Urothelium cell line (cell line): ENCODE measurements at places on chromosomes 12 and 14.

GRCh38 chr12:75196408-75196807 is 13.2 kb downstream of the KCNC2 start:
- no peak for DNase-seq

DNA sequence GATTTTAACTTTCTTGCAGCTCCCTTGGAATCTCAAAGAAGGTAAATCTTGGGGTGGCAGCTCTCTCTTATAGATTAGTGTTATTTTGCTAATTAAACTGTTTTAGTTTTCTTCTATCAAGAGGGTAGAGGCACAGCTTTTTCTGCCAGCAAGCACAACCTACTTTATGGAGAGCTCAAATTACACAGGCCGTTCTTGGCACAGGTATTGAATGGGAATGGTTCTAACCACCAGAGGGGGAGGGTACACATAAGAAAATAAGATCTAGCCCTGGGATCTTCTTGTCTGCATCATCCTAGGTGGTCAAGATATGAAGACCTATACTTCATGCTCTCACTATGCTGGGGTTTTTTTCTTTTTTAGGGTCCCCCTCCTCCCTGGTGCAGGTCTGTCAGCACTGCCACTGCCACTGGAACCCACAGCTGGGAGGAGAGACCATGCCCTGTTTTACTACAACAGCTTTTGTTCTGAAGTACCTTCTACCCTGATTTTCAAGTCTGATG is 48.6 kb upstream of the STAC3 start:
- DNase-seq = no peak

DNA sequence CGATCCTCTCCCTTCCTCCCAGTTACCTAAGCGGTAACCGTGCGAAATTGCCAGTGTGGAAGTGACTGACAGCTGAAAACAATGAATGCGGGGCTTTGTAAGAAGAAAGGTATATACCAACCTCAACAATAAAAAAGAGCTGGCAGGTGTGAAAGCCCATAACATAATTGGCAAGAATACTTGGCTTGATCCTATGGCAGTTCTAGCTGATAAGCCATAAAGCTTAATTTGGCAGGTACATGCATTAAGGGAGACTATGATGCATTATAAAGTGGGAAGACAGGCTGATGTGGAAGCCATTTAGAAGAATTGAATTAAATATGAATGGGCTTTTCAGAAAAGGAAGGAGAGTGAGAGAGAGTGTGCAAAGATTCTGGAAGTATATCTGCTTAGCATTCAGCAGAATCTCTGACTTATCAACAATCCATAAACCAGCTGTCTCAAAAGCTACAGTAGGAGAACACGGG is 71.3 kb downstream of the CRACR2A start:
- no peak for DNase-seq

- DNase-seq = no peak
Observed at GRCh38 chr14:74973003-74973653, 17.7 kb upstream of the PGF start.

DNA sequence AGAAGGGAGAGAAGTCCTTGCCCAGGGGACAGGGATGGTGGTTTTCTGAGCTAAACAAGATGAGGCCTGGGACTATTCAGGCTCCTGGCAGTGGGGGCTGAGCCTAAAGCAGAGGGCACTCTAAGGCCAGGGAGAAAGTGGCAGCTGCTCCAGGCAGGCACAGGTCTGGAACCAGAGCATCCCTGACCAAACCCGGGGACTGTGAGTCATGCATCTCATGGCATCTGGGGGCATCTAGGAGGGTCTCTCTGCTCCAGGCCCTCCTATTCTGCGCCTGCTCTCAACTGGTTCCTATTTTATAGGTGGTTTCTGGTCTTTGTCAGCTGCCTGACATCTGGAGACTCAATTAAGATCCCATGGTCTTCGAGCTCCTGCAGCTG is 11.6 kb downstream of the KRT7 start:
- no peak for DNase-seq

- no peak for DNase-seq
Observed at GRCh38 chr12:102483466-102483865, 3.1 kb upstream of the IGF1 start.

- DNase-seq = peak; percentile 24
Observed at GRCh38 chr12:27015730-27016076, 1.5 kb upstream of the TM7SF3 start.

DNA sequence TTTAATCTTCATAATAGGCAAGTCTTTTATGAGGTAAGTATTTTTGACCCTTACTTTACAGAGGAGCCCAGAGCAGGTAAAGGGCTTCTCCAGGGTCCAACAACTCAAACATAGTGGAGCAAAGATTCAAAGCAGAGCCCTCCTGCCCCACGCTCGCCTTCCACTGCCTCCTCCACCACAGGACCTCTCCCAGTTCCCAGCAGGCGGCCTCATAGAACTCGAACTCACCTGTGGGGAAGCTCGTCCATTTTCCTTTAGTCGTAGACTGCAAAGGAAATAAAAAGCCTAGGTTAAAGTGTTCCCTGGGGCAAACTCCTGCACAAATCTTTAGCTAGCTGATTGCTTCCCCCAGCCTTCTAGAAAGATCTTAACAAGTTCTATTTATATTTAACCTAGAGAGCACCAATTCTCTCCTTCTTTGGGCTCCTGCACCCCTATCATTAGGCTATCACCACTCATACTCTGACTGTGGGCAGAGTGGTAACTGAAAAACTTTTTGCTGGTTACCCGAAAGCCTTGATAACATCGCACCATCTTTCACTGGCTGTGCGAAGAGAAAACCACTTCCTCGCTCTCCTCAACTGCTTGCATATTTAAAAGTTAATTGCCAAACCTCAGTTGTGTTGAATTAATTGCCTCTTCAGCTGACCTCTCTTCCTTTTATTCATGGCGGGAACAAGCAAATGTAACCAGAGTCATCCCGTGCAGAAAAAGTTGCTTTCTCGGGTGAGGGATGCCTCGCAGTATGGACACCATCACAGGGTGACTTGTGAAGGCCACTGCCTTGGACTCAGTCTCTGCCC is 299.6 kb downstream of the DPF3 start:
- DNase-seq = no peak
